Amygdala (tissue), 56 donors: ENCODE measurements at places on chromosomes 1 and 21.

- no peak for DNase-seq
Measured at GRCh38 chr1:110307239-110307974, 31.8 kb upstream of the RBM15 start.

DNA sequence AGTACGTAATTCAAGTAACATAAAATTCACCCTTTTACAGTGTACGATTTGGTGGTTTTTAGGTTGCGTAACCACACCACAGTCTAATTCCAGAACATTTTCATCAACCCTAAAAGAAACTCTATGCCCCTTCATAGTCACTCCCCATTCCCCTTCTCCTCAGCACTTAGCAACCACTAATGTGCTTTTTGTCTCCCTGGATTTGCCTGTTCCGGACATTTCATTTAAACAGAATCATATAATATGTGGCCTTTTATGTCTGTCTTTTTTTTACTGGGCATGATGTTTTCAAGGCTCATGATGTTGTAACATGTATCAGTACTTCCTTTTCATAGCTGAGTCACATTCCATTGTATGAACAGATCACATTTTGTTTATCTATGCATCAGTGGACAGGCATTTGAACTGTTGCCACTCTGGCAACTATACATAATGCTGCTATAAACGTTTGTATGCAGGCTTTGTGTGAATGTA lies 20.8 kb downstream of the OBSCN start:
- no peak for DNase-seq

- no peak for DNase-seq
Measured at GRCh38 chr1:64043976-64044375, 159.4 kb upstream of the UBE2U start.

DNA sequence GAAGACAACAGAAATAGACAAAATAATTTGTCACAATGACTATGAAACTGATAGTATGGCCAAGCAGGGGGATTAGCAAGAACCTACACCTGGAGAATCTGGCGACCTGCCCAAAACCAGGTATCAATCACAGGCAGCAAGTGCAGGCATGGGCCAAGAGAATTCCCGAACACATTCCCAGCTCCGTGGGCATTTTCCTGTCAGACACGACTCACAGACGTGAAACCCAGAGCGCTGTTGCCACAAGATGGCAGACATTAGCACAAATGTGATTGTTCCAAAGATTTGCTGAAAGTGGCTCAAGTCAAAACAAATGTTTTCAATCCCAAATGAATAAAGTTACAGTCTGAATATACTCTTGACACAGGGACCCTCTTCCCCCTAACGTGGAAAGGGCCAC lies 36.8 kb downstream of the HLCS start:
- DNase-seq, result peak; percentile 15

DNA sequence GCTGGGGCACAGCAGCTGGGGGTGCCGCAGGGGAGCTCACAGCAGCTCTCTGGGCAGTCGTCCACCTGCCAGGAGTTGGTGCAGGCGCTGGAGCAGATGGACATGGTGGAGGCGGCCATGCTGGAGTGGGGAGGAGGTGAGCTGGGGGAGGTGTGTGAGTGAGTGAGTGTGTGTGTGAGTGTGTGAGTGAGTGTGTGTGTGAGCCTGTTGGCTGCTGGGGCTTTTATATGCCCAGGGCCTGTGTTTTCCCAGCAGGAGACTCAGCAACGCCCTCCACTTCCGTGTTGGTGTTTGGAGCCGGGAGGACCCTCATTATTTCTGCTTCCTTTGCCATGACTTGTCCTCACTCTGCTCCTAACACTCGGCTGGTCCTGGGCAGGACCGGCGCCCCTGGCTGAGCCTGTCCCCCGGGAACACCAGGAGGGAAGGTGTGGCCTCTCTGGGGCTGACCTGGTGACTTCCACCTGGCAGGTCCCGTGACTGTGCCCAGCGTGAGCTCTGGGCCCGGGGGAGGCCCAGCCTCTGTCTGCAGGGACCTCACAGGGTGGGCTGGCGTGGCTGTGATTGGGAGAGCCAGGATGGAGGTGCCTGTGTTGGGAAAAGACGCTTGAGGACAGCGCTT lies at the start of gene KRTAP10-2:
TSS of gene KRTAP10-2 (minus strand) at position 166 of the 622 bp plus-strand sequence. CDS start at position 119, 47 bp downstream.
- no peak for DNase-seq

DNA sequence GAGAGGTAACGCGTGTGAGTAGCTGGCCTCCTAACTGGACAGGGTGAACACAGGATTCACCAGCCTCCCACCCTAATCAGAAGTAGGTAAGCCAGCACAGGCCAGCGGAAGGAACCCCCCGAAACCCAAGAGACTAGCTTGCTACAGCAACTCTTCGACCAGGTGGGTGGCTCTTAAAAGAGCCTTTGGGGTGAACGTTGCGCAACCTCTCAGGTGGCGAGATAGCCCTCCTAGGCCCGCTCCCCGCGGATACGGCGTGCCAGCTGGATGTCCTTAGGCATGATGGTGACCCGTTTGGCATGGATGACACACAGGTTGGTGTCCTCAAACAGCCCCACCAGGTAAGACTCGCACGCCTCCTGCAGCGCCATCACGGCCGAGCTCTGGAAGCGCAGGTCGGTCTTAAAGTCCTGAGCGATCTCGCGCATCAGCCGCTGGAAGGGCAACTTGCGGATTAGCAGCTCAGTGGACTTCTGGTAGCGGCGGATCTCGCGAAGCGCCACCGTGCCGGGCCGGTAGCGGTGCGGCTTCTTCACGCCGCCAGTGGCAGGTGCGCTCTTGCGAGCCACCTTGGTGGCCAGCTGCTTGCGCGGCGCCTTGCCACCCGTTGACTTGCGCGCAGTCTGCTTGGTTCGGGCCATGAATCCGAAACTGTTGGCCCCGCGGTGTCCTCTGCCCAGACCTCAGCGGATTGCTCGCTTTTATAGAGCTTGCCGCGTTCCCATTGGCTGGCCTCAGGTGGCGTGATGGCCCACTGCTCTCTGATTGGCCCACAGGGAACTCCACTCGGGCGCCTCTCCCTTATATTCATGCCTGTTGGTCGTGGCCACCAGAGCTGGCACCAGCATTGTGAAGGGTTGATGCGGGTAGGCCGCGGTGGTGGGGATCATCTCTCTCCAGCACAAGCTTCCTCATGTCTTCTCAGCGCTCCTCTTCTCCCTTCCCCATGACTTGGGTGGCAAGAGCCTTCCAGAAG lies 8.3 kb upstream of the TRIM17 start:
- no peak for DNase-seq

GRCh38 chr1:217524787-217525520 lies 105.9 kb downstream of the GPATCH2 start:
- no peak for DNase-seq

DNA sequence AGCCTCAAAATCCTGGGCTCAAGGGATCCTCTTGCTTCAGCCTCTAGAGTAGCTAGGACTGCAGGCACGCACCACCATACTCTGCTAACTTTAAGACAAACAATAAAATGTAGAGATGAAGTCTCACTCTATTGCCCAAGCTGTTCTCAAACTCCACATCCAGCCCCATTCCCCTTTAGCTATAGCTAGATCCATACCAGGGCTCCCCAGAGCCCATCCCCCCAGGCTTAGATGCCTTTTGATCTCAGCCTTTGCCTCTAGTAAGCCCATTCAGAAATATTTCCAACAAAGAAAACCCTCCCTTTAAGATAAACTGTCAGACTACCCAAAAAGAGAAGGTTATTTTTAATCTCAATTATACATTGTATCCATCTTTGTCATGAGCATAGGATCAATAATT lies 325.4 kb downstream of the CHRM3 start:
- DNase-seq, result no peak

DNA sequence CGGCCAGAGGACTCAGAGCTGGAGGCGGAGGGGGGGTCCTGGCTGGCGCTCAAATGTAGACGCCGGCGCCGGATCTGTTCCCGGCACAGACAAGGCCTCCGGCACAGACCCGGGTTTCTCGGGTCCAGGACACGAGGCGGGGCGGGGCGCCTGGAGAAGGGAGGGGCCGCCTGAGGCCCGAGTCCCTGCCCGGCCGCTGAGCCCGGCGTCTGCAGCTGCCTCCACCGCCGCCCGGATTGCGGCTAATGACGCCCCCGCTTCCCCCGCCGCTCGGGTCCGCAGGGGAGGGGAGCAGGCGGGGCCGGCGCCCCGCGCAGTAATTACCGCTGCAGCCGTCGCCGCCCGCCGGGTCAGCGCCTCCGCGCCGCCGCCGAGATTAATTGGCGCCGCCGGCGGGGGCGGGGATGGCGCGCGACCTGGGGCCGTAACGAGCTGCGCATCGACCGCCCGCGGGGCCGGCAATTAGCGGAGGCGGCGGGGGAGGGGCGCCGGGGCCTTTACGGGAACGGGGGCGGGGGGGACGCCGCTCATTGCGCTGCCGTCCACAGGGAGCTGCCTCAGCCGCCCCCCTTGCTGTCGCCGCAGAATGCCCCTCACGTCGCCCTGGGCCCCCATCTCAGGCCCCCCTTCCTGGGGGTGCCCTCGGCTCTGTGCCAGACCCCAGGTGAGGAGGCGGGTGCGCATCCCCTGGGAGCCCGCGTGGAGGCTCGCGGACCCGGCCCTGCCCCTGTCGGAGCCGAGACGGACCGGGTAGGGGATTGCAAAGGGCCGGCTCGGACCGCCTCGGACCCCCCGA lies 17.3 kb downstream of the NOC2L start:
- no peak for DNase-seq

GRCh38 chr1:2645776-2646175 lies 13.0 kb upstream of the MMEL1 start:
- no peak for DNase-seq

DNA sequence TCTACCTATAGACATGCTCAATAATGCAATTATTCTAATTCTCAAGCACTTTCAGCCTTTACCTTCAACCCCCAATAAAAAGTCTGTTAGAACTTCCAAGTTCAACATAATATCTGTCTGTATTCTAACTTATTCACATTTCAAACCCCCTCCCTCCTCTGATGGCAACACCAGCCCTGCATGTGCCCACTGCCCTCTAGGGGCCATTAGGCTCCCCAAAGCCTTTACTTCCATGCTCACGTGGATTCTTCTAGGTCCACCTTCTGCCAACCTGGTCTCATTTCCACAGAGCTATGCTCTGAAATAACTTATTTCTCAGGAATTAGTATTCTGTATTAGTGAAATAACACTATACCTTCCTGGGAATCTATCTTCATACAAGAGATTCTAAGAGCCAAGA lies 22.2 kb upstream of the KPRP start:
- no peak for DNase-seq

DNA sequence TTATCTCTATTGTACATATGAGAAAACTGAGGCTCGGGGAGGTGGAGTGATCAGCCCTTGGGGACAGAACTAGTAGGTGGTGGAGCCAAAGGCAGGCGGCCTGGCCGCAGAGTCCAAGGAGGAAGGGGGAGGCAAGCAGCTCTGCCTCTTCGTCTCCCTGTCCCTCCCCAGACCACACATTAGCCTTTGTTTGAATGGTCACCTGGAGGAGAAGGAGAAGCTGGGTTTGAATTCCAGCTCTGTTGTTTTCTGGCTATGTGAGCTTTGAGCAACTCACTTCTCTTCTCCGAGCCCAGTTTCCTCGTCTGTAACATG lies 21.4 kb upstream of the LAPTM5 start:
- no peak for DNase-seq

DNA sequence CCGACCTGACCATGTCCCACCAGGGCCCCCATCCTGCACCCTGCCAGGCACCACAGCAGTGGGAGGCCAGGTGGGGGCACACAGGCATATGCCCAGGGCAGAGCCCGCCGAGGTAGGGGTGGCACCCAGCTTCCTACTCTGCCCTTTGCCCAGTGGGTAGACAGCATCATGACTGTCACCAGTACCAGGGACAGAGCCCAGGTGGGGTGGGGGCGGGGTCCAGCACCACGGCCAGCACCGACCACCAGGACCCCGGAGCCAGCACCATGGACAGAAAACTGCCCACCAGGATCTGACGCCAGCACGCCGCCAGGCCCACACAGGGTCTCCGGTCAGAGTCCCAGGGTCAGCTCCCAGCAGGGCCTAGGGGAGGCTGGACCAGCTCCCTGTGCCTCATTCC lies 3.8 kb downstream of the TAS1R3 start:
- no peak for DNase-seq

GRCh38 chr1:217010253-217010652 lies 287.0 kb upstream of the ESRRG start:
- no peak for DNase-seq

- no peak for DNase-seq
Measured at GRCh38 chr21:46596201-46596600, 8.7 kb downstream of the S100B start.

DNA sequence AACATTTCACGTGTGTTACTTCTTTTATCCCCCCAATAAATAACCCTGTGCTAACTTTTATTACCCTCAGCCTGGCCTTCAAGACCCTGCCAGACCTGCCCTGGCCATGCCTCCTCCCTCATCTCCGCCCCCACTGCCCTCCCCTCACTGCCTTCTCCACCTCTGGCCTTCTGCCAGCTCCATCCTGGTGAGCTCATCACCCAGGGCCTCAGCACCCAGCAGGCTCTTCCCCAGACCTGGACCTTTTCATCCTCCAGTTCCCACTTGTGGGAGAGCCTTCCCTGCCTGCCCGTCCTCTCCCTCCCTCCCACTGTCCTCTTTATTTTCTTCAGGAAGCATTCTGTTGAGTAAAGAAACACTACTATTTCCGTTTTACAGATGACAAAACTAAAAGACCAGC lies 72.0 kb downstream of the SLC66A1 start:
- no peak for DNase-seq

DNA sequence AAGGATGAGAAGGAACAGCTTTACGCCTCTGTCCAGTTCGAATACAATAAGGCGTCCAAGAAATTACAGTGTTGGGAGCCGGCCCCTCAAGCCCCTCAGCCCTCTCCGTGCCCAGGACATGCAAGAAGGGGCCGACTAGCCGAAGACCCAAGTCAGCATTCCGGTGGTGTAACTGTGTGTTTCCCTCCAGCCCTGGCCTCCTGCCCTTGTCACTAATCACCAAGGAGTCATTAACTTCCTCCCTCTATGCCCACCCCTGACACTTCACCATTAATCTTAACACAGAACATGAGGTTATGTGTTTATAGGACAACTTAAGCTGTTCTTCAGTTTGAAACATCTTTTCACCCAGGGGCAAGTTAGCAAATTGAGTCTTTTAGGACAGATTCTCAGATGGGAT lies 16.4 kb upstream of the C4BPB start:
- no peak for DNase-seq

- DNase-seq, result no peak
Measured at GRCh38 chr1:166933633-166934032, 41.7 kb downstream of the ILDR2 start.

- no peak for DNase-seq
Measured at GRCh38 chr1:231865331-231865730, 238.7 kb downstream of the DISC1 start.

DNA sequence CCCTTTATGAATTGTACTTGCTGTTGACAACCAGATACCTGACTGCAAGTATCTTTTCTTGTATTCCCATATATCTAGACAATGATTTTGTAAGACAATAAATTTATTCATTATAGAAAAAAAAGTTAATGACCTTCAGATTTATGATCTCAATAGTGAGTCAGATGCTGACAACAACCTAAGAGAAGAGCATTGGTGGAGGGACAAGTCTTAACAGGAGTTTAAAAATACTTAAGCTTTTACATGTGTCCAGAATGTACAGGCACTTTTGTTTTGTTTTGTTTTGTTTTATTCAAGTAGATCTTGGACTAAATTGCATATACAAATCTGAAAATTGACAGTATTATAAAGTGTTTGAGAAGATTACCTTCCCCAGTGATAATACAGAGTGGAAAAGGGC lies 1544.6 kb upstream of the B3GALT2 start:
- DNase-seq, result no peak

- no peak for DNase-seq
Measured at GRCh38 chr1:119361205-119361604, 7.4 kb upstream of the HAO2 start.
